Fibroblast of skin of scalp (primary cell): ENCODE measurements at places on chromosomes 4 and X.
A peak's percentile ranks its signal among the peaks of the same experiment; 100 is the strongest.

DNA sequence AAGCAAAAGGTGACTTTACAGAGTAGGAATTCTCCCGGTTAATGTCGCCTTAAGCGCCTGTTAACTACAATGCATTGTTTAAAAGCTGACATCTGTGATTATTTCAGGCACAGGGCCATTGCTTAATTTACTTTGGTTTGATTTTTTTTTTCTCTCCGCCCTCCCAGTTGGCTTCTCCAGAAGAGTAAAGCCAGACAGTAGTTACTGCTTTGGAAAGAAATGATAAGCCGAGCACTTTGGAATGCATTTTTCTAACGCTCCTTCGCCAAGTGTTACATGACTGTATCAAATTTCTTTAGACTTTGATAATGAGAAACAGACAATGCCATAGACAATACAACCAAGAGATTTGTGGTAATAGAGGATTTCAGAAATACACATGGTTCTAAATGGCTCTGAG lies 383.0 kb upstream of the TENM3 start:
- DNase-seq = peak; percentile 91

DNA sequence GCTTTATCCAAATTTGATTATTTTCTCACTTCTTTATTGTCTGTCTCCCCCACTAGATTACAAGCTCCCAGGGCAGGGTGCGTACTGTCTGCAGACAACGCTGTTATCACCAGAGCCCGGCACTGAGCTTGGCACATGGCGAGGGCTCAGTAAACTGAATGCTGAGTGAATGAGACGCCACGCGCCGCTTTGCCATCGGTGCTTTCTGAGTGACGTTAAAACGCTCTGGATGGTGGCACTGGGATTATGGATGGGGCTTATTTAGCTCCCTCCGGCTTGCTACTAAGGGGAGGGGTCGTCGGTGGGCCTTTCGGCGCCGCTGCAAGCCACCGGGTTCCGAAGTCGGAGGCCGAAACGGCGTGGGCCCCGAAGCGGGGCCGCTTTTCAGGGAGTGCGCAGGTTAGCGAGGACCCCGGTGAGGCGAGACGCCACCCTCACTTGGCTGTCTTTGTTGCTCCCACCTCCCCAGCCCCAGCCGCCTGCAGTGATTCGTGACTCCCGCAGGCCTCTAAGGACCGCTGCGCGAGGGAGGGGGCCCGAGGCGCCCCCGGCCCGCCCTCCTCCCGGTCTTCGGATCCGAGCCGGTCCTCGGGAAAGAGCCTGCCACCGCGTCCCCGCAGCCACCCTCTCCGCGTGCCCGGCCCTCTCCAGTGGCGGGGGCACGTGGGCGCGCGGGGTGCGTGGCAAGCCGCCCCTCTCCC lies 569 bp upstream of the FHL1 start:
- DNase-seq = no peak

GRCh38 chrX:136635235-136635634 lies 12.7 kb upstream of the CD40LG start:
- no peak for DNase-seq

DNA sequence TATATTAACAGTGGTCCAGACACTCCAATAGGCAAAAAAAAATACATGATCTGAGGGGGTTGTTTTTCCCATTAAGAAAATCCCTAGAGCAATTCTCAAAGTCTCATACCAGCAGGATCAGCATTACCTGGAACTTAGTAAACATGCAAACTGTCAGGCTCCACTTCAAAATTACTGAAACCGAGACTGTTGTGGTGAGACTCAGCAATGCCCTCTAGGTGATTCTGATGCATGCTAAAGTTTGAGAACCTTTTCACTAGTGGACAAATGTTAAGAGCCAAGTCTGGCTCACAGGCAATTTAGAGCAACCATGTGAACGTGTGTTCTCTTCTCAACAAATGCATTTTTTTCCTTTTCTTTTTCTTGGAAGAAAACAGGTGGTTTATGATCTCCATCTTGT lies 30.2 kb downstream of the NEK1 start:
- no peak for DNase-seq

GRCh38 chrX:140040386-140040785 lies 75.1 kb upstream of the CXorf66 start:
- no peak for DNase-seq

DNA sequence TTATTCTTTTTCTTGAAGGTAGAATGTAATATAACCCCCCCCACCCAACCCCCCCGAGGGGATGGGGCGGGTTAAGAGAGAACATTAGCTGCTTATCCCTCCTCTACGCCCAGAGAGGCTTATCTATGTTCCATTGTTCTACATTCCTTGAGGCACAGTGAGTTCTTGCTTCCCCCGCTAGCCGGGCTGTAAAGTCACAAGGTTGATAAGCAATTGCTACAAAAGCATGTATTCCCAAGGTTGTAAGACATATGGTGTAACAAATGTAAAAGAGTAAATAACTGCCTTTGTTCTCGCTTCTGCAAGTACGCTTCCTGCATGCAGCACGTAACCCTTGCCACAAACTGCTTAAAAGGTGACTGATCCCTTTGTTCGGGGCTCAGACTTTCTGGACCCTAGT lies 8.2 kb downstream of the DCAF8L2 start:
- no peak for DNase-seq

DNA sequence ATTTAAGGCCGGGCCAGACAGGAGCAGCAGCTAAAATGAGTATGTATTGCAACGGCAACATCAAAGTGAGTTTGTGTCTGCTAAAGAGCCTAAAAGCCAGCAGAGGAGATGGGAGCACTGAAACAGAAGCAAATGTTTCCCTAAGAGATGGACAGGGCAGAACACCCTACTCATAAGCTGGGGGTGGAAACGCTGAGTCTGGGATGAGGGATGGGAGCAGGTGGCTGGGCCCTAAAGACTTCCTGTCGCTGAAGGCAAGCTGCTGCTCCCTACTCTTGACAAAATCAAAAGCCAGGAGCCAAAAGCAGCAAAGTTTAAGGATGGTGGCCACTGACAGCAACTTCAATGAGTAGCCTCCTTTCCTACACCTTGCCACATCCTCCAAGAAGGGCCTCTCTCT lies 40.6 kb upstream of the NAP1L5 start:
- no peak for DNase-seq

GRCh38 chr4:151753056-151753455 lies 7.8 kb downstream of the GATB start:
- DNase-seq = no peak

DNA sequence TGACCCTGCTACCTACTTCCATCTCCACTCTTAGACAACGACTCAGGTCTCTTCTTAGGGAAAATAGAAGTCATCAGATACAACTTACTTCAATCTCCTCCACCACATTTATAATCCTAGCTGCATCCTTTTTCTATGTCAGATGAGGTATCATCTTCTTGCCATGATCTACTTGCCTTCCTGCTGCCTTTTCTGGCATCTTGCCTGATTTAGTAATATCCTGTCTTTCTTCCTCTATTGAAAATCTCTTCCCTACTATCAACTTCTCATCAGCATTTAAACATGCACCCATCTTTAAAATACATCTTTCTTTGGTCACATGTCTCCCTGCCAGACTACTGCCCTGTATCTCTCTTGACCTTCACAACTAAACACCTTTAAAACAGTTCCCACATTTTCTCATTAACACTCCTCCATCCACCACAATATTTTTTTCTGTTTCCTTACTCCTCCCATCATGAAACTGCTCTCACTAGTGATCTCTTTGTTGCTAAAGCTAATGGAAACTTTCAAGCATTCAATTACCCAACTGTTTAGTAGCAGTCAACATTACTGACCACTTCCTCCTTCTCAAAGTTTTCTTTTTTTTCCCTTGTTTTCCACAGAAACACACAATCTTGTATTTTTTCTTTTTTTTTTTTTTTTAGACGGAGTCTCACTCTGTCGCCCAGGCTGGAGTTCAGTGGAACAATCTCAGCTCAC lies 100.8 kb upstream of the CXorf66 start:
- DNase-seq = no peak

DNA sequence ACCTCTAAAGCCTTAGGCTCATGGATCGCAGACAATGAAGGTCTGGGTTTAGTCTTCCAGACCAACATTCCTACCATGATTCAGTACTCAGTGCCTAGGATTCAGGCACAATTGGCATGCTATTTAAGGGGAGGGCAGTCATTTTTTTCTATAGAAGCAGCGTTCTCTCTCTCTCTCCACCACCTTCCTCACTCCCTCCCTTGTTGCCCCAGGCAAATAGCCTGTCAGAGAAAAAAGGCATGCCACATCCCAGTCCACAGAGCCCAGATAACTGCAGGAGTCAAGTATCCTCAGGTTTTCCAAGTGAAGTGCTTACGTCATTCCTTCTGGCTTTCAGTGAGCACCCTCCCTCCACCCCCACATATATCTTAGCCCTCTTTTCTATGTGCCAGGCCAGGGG lies 533.0 kb downstream of the BCOR start:
- no peak for DNase-seq
